Retina (tissue), 1 donor: ENCODE measurements at places on chromosomes 7 and 10.

DNA sequence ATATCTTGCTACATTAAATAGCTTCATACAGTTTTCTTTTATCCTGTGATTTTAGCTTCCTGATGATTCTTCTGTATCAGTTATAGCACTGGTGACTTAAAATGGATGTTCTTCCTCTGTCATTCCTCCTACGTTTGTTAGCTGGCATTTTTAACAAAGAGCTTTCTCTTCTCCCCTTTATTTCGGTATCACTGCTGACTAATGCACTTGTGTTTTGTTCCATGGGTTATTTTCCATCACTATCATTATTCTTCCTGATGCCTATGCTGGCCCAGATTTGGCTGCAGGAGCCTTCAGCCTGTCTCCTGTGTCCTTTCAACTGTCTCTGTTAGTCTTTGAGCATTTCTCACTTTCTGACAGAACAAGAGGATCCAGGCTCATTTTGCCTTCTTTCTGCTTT is 13.1 kb downstream of the BMS1 start:
- DNase-seq, result no peak

GRCh38 chr10:33229252-33229948 is 105.1 kb downstream of the NRP1 start:
- no peak for DNase-seq

GRCh38 chr10:88389456-88389855 is 193.7 kb downstream of the RNLS start:
- peak; percentile 22 for DNase-seq

GRCh38 chr7:151310578-151310977 is 31.0 kb upstream of the NUB1 start:
- DNase-seq, result no peak

GRCh38 chr7:114879554-114879953 is 42.3 kb upstream of the MDFIC start:
- DNase-seq, result no peak

- no peak for DNase-seq
Observed at GRCh38 chr7:27163288-27164044, 1.9 kb downstream of the HOXA9 start.

GRCh38 chr10:30046476-30046875 is 12.9 kb downstream of the JCAD start:
- no peak for DNase-seq

GRCh38 chr7:45112648-45113047 is 1.2 kb upstream of the TBRG4 start:
- no peak for DNase-seq

DNA sequence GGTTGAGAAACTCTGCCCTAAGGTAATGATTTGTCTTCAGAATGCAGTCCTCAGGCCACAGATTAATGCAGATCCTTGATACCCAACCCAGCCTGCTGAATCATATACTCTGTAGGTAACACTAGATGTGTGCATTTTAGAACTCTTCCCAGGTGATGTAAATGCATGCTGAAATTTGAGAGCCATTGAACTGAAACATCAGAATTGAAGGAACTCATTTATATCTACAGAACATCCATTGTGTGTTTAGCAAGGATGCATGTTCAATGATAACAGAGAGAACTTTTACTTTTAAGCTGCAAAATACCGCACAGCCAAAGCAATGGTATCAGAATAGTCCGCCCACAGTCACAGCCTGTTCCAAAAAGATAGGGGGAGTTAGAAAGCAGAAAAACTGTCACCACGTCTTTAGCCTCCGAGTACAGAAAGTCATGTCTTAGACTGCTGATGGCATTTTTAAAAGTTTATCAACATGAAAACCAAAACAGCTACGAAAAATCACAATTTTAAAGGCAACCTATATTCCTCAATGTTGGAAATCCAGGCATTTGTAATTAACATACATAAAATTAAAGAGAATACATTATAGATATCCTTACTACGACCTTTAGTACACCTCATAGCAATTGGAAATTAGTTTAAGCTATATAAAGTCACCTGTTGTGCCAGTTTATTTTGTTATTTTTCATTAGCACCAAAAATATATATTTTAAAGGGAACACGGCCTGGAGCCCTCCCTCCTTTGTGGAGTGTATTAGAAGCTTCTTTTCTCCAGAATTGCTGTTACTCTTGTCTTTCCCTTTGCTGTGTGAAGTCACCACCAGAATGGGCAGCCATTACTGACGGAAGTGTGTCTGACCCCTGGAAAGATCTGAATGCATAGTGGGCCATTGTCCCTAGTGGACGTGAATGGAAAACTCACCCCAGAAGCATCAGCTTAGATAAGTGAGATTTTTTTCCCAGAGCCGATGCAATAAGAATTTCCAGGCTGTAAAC is 65.8 kb upstream of the PRKAR2B start:
- DNase-seq, result no peak

DNA sequence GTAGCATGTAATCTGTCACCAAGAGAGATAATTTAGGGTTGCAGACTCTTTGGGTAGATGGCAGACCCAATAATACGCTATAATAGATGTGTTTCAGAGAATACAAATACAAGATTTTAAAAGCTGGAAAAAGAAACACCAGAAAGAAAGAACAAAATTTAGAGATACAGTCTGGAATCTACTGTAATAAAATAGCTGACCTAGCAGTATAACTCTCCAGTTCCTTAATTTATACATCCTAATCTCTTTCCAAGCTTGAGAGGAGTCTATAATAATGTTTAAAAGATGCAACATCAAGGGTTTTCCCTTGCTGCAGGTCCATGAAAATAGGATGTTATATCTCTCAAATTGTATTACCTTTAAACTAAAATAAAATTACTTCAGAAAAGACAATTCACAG is 27.2 kb upstream of the GPR22 start:
- no peak for DNase-seq

DNA sequence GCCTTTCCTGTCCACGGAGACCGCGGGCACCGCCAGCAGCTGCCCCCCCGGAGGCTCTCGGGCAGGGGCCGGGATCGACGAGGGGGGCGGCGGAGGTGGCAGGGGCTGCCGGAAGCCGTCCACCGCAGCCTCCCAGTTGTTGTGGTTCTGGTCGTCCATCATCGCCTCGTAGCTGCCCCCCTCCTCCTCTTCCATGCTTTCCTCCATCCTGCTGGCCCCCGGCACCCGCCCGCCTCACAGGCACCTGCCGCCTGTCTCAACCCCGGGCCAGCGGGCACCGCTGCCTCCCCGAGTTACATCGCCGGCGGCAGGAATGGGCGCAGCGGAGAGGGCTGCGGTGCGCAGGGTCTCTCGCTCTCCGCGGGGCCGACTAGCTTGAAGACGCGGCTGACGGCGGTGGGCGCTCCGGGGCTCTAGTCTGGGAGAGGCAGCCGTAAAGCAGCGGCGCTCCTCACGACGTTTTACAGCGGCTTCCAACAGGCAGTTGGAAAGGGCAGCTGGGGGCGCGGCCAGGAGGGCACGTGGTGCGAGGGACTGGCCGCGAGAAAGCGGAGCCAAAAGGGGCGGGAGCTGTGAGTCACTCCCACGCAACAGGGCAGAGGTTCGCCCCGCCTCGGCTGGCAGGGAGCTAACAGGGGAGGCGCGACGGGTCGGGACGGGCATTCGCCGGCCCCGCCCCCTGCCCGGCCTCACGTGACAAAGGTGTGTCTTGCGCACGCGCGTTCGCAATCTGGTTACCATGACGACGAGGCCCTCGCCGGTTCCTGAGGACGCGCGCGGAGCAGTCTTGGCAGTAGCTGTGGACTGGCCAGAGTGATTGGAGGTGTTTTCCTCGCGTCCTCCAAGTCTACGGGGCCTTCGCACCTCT is at the start of gene CACUL1:
Gene CACUL1, minus strand, starts transcription at position 415 of the 868 bp plus-strand sequence. Its CDS starts 208 bp downstream, at position 207.
- peak; percentile 99 for DNase-seq

GRCh38 chr10:86287110-86287793 is 79.3 kb downstream of the GRID1 start:
- DNase-seq, result no peak

GRCh38 chr10:20632696-20633095 is 264.4 kb downstream of the NEBL start:
- no peak for DNase-seq

GRCh38 chr7:289209-289755 is 688 bp upstream of the FOXL3 start:
- peak; percentile 25 for DNase-seq

- DNase-seq, result no peak
Observed at GRCh38 chr10:71572962-71573361, 146.6 kb downstream of the C10orf105 start.

DNA sequence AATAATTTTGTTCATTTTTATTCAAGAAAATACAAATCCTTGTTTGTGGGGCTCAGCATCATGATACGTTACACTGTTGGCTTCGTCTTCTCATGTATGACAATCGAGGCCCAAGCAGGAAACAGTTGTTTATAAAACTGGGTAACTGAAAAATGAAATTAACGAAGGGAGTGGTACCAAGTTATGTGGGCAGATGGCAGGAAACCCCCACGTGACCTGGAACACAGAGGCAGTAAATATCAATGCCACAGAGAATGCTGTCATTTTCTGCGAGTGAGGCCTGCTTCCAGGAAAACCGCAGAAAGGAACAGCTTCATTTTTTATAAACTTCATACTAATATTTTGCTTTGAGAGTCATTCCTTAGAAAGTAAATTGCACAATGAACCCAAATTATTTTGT is 201.0 kb upstream of the ADARB2 start:
- DNase-seq, result no peak

GRCh38 chr7:112575864-112576263 is 95.1 kb downstream of the LSMEM1 start:
- no peak for DNase-seq

DNA sequence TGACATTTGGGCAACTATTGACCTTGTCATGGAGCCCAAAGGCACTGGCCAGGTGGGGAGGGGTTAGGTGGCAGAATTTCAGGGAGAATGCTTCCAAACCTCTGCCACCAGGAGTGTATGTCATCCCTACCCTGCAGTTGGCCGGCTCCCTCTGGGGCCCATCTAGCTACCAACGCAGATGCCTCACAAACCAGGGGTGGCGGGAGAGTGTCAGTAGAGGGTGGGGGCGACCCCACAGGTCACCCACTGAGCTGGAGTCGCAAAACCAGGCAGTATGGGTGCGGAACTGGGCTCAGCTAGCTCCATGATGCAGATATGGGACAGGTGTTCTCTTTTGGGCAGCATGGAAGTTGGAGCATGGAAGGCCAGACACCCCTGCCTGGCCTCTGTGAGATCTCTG is 51.4 kb downstream of the FAM241B start:
- no peak for DNase-seq
